Stimulated activated CD8-positive, alpha-beta memory T cell treated with anti-CD3 and anti-CD28 coated beads, Interleukin-4, amount 100 ng/mL, for 4 hours (primary cell): ENCODE measurements at places on chromosomes 16 and 17.

- DNase-seq, result no peak
Observed at GRCh38 chr17:57726213-57726790, 18.8 kb downstream of the CCDC182 start.

DNA sequence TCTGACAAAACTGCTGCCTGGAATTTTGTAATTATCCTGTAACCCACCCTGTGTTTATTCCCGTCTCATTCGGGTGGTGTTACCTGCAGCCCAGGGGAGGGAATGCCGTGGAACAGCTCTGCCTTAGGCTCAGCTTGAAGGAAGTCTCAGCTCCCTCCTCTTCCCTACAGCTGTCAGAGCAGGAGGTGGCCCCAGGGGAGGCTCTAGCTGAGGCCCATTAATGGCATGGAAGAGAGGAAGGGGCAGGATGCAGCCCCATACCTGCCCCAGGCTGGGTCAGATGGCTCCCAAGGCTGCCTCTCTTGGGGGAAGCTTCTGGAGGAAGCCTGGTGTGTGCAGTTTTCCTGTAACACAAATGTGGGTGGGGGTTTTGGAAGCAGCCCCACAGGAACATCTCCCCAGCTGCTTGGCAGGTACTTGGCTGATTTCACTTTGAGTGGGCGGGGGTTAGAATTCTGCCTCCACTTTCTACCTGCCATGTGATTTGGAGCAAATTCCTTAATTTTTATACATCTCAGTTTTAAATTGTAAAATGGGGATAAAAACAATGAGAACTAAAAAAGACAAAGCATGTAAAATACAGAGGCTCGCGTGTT is 103.9 kb downstream of the MGAT5B start:
- no peak for DNase-seq

- DNase-seq, result no peak
Observed at GRCh38 chr17:33970279-33970678, 284.8 kb upstream of the CCL2 start.

GRCh38 chr17:80397034-80397387 is 18.0 kb upstream of the ENDOV start:
- DNase-seq, result no peak

GRCh38 chr17:31554930-31555329 is 163.5 kb downstream of the RAB11FIP4 start:
- DNase-seq, result no peak

GRCh38 chr16:8542393-8542792 is 47.9 kb downstream of the TMEM114 start:
- DNase-seq, result no peak
